ENCODE measurements at places on chromosomes 5 and 9.

DNA sequence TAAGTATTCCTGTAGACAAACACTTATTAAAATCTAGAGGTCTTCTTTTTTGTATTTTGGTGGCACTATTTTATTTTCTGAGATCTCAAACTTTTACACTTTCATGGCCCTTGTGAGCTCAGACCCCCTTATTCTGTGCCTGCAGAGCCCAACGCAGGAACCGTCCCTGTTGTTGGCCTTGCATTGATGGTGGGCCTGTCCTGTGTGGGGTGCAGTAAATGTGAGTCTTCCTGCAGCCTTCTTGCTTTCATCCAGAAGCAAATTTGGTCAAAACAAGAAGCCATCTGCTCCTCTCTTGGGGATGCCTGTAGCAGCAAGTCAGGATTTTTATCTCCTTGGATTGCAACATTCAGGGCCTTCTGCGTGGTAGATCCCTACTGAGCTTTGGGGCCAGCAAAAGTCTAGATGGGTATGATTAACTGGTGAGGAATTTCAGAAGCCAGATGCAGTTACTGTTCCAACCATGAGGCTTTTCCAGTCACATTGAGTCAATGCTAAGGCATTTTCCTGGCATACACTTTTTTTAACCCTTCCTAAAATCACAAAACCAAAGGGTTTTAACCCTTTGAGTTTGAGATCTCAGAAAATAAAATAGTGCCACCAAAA lies 31.7 kb downstream of the BASP1 start:
- peak; percentile 97 for DNase-seq

DNA sequence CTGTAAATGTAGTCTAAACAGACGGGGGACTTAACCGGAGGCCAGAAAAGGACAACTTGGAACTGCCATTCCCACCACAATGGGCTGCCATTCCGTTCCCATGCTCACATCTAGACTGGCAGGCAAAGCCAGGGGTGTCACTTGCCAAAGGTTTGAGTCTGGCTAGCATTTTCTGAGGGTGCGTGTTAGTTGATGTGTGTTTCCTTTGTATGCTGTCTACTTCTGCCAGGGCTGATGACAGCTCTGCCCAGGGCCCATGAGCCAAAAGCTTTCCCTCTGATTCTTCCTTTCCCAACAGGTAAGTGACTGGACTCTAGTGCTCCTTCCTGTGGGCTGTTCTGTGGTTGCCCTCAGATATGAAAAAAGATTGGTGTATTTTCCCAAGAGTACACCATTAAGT lies 68.0 kb downstream of the ZNF608 start:
- DNase-seq = no peak

GRCh38 chr5:119063579-119064379 lies 7.1 kb upstream of the DMXL1 start:
- no peak for DNase-seq

- no peak for DNase-seq
These were observed 21.8 kb downstream of the C9 start for GRCh38 chr5:39342460-39342859.

- DNase-seq = no peak
These were observed 268.8 kb upstream of the ANKRD55 start for GRCh38 chr5:56501781-56502557.

DNA sequence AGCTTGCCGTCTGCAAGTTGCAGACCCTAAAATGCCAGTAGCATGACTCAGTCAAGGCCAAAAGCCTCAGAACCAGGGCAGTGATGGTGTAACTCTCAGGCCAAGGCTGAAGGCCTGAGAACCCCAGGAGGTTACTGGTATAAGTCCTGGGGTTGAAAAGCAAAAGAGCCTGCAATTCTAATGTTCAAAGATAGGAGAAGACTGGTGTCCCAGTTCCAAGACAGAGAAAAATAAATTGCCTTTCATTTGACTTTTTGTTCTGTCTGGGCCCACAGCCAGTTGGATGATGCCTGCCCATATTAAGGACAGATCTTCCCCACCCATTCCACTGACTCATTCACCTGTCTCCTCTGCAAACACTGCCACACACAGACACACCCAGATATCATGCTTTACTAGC lies 673.2 kb downstream of the CDH18 start:
- DNase-seq = no peak

DNA sequence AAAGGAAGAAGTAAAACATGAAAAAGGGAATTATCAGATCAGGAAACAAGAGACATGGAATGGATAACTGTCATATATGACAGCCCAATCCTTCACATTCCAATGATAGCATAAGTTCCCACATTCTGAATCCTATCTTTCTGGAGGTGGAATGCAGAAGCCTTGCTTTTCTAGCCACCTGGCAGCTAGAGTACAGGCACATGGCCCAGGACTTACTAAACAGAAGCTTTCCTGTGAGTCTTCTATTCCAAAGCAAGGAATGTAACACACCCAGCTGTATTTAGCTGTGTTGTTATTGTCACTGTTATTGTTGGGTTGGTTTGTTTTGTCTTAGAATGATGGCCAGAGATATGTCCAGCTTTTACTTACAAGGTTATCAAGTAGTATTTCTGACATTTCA lies 780.5 kb upstream of the ZNF608 start:
- DNase-seq = no peak

- no peak for DNase-seq
These were observed 61.9 kb upstream of the ADAMTS16 start for GRCh38 chr5:5078009-5078897.

- no peak for DNase-seq
These were observed 67.8 kb upstream of the HSPB3 start for GRCh38 chr5:54387659-54388232.

GRCh38 chr5:57221049-57221568 lies 47.2 kb downstream of the GPBP1 start:
- DNase-seq = peak; percentile 52
